Urothelium cell line (cell line): ENCODE measurements at places on chromosomes 3 and 15.
A peak's percentile ranks its signal among the peaks of the same experiment; 100 is the strongest.

DNA sequence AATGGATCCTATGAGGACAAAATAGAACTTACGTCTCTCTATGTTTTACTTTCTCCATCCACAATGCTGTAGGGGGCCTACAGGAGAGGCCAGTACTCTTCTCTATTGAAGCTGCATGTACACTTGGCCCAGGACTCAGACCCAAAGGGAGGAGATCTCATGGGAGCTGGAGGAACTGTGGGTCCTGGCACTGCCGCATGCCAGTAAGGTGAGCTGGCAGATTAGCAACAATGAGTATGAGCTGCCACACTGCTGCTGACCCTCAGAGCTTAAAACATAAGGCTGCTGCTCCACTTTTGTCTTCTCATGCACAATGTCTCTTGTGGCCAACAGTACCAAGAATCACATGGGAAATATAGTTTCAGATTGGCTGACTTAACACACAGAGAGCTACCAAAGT is 57.8 kb upstream of the TBC1D5 start:
- DNase-seq: no peak

DNA sequence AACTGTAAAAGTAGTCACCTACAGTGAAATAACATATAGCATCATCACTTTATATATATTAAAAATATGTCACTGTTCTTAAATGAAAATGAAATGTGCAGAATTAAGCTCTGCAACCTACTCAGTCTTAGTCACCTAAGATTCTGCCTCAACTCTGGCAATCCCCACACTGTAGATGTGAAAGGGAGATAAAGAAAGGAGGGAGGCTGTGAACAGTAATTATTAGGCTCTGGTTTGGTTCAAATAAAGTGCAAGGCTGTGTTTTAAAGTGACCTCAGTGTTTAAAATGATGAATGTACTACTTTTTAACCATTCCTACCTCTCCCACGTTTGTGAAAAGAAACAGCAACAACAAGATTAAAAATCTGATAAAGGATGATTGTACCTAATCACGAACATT is 72.2 kb downstream of the ATP8B4 start:
- DNase-seq: no peak

- no peak for DNase-seq
Measured at GRCh38 chr3:52892625-52893311, 4.6 kb downstream of the STIMATE start.

- DNase-seq: no peak
Measured at GRCh38 chr3:100436951-100437350, 35.6 kb downstream of the LNP1 start.

DNA sequence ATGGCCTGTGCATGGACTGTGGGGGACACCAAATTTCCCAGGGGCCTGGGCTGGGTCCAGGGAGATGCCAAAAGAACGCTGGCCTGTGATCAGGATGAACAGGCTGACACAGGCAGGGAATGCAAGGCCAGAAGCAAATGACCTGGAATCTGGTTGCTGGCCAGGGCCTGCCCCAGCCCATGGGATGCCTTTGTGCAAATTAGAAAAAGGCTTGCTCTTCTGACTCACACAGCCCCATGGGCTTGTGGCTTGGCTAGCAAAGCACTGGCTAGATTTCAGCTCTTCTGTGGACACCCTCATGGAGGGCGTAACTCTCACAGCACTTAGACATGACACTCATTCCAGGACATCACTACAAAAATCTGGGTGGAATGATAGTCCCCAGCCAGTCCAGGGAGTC is 356.0 kb downstream of the SHQ1 start:
- peak; percentile 81 for DNase-seq

DNA sequence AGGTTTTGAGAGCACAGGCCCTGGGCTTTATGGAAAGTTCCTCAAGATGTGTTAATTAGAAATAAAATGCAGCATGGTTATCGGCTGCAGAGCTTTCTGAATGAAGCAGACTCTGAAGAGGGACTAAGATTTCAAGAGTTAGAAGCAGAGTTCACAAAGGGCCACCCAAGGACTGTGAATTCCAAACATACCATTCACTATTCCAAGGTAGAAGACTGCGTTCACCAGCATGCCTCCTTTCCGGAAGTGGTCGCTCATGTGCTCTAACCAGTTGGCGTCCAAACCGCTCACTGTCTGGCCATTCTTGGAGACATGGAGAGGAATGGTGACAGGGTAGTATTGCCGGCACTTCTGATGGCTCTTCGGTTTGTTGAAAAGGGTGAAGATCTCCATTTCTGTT is 104.9 kb downstream of the OXNAD1 start:
- DNase-seq: peak; percentile 38

DNA sequence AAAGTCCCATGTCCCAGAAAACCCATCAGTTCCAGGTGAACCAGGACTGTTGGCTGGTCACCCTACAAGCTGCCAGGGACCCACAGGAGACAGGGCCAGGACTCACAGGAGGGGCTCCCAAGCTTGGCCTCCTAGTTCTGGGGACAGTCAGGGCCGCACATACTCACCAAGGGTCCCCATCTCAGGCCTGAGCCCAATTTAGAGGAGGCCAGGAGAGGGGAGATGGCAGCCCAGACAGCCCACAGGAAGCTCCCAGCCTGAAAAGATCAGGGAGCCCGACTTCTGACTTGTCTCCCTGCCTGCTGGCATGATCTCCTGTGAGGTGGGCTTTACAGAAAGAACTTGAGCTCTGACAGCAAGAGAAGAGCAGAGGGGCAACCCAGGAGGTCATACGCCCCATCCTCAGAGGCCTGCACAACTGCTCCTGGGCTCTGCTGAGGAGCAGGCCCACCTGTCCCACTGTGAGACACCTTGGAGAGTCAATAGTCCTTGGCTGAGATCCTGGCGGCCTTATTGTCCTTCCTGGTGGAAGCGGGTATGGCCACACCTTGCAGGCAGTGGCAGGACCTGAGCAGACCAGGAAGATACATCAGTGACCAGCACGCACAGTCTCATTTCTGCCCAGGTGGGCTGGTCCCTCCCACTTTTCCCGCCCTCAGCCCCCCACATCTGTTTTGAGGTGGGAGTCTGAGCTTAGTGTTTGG is 2.5 kb upstream of the ISLR start:
- DNase-seq: no peak

DNA sequence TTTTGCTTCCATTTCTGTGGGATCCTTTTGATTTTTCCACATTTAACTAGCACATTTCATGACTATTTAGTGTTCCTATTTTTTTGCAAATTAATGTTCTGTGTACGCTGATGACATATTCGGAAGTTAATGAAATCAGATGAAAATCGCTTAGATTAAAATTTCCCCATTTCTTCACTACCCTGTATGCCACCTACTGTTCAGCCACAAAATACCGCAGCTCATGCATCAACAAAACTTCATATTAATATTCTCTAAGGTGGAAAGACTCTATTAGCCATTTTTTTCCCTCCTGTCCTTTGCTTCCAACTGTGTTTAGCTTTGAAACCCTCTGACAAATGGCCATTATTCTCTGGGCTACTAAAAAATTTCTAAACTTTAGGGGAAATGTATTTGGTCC is 300.6 kb downstream of the MECOM start:
- no peak for DNase-seq

DNA sequence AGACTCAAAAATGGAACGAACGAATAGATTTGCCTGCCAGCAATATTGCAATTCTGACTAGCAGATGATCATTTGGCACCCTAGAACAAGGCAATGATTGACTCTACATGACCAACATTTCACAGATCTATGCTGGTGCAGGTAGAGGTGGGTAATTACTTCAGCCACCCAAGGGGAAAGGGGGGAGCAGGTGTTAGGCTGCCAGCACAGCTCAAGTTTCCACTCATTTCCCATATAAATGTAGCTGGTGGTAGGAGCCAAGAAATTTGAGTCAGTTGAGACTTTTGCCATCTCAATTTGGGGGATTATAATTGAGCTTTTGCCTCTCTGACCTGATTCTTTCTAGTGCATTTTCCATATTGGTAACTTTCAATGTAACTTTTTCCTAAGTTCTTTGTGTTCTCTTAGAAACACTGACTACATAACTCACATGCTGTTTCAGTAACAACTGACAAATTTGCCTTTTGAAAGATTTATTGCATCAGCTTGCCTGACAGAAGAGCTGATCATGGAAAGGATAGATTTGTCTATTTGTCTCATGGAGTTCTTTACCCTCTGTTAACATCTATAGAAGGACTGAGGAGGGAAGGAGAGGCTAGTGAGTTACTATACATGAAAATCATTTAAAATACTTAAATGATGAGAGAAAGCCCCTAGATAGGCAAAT is 902.5 kb downstream of the ZPLD1 start:
- no peak for DNase-seq

DNA sequence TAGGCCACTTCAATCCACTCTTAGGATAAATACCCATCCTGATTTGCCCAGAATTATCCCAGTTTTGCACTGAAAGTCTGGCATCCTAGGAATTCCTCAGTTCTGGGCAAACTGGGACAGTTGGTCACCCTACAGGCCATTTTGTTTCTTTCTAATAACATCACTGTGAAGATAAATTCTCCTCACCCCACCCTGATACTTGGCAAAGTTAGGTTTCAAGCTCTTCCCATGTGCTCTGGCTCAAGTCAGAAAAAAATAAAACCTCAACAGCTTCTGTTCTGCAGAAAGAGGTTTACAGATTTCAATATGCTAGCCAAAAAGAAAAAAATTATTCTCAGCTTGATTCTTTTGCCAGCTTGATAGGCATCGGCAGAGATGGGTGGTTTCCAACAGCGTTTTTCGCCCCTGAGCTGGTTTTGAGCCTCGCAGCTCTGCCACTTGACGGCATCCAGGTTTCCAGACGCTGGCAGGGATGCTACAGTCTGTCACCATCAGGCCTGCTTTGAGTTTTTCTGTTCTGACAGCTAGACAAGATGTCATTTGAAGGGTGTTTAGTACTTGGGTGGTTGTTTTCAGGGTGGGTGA is 171.4 kb downstream of the SSR3 start:
- DNase-seq: no peak

DNA sequence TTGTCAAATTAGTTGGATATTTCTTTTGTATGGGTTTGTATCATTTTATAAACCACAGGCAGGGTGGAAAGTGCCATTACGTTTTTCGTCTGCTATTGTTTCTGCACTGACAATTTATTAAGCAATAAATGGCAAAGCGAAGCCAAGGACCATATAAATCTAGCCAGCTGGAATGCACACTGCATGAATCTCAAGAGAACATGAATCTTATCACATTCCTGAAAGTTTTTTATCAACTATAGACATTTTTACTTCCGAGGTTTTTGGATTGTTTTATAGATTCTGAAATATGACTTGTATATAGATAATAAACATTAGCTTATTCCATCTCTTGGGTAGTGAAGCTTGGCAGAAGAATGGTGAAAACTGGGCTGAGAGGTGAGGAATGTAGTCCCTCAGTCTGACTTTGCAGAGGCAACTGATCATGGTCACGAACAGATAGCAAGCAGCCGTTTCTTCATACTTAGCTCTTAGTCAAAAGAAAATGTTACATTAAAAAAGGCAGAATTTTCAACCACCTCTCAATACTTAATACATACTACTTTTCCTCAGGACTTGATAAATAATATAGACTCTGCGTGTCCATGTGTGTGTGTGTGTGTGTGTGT is 102.7 kb downstream of the OSBPL10 start:
- DNase-seq: no peak

- no peak for DNase-seq
Measured at GRCh38 chr3:184236033-184236410, 6.6 kb downstream of the VWA5B2 start.

- no peak for DNase-seq
Measured at GRCh38 chr15:88986949-88987590, 73.9 kb upstream of the MFGE8 start.

DNA sequence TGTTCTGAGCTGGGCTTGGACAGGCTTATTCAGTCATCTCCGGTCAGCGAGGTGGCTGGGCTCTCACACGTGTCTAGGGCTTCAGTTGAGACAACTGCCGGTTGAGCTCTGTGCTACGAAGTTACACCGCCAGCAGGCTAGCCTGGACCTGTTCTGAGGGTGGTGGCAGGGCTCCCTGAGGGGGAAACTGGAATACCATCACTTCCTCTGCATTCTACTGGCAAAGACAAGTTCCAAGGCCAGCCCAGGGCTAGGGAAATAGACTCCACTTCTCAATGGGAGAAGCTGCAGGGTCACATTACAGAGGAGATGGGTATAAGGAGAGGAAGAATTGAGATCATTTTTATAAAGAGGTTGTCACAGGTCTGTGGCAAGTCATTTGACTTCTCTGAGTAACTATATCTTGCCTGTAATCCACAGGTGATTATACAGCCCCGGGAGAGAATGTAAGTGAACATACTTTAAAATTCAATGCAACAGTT is 106.8 kb upstream of the IL12A start:
- peak; percentile 21 for DNase-seq

- no peak for DNase-seq
Measured at GRCh38 chr3:192260116-192261010, 467.0 kb downstream of the FGF12 start.

DNA sequence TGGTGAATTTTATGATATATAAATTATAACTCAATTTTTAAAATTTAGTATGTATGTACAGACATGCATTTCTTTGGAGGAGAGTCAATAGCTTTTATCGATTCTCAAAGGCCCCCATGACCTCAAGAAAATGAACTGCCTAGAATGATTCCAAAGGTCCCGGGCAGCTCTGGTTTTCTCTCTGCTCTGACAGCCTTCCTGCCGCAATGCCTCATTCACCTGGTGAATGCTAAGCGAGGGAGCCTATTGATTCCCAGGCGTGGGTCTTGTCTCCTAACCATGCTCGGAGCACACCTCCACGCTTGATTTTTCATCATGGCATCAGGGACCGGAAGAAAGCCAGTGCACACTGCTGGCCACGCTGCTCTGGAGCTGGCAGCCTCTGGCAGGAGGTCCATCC is 79.6 kb upstream of the HERC1 start:
- no peak for DNase-seq

DNA sequence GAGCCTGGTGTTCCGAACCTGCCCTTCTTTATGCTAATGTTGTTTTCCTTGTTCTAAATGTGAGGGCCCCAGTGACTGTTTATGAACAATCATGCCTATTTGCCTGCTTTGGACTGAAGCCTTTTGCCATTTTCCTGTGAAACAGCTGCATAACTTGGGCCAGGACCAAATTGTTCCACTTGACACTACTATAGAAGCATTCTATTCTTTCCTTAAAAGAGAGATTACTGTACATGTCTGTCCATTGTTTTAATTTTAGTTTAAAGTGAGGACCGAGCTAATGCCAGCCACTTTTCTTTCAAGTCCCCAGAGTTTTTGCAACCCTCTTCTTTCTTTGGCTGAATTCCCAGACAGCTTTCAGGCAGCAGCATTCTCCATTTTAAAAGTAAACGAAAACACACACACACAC is 980.3 kb downstream of the CADM2 start:
- DNase-seq: peak; percentile 2

GRCh38 chr3:9778143-9779074 is 8.7 kb upstream of the CAMK1 start:
- DNase-seq: no peak
